A549 treated with ZK216348 at 1 μM for 4 hours (cell line): ENCODE measurements at places on chromosomes 2 and 18. TPM values are rescaled to one million over a fixed set of nuclear protein-coding genes. Genes with fewer than 3 reads are reported as not detected.

The CCDC102B gene
- total RNA-seq: 0.38 to 0.92 TPM (median 0.52 TPM) in 4 of 5 replicates, not detected in the other

The DES gene
- total RNA-seq: 0.18 to 0.51 TPM (median 0.40 TPM) in 3 of 5 replicates, not detected in the others

The C2orf72 gene
- 5.3 to 8.1 TPM (median 6.5 TPM) in 5 replicates for total RNA-seq

The FOXD4L1 gene
- total RNA-seq: 0.25 to 0.50 TPM (median 0.28 TPM) in 5 replicates

The FAM124B gene
- not detected in 5 replicates for total RNA-seq

The COL5A2 gene
- total RNA-seq: 46.6 to 84.6 TPM (median 67.9 TPM) in 5 replicates

The GALNT5 gene
- total RNA-seq: 2.0 to 2.6 TPM (median 2.4 TPM) in 5 replicates

The RND3 gene
- 48.7 to 72.5 TPM (median 58.7 TPM) in 5 replicates for total RNA-seq

The ASPRV1 gene
- 0.10 to 0.41 TPM (median 0.32 TPM) in 4 of 5 replicates, not detected in the other for total RNA-seq

The EN1 gene
- total RNA-seq: 0.89 to 1.4 TPM (median 1.0 TPM) in 5 replicates

The ANKRD44 gene
- total RNA-seq: 1.2 to 3.3 TPM (median 1.8 TPM) in 5 replicates

The KYNU gene
- total RNA-seq: 250 to 331 TPM (median 273 TPM) in 5 replicates

The TPO gene
- 0.13 to 0.29 TPM (median 0.13 TPM) in 3 of 5 replicates, not detected in the others for total RNA-seq

The FTCDNL1 gene
- total RNA-seq: 2.6 to 3.6 TPM (median 3.1 TPM) in 5 replicates

The ARHGEF33 gene
- 0.02 to 0.04 TPM in 2 of 5 replicates, not detected in the others for total RNA-seq

The ICA1L gene
- 1.2 to 2.5 TPM (median 1.6 TPM) in 5 replicates for total RNA-seq

The TRIB2 gene
- 0.09 to 0.65 TPM (median 0.33 TPM) in 5 replicates for total RNA-seq

The CRYGC gene
- not detected in 5 replicates for total RNA-seq

The UGT1A8 gene
- 0.23 TPM in 1 of 5 replicates, not detected in the others for total RNA-seq

The UGT1A9 gene
- 3.7 to 7.2 TPM (median 5.0 TPM) in 5 replicates for total RNA-seq

The NT5C1B gene
- not detected in 5 replicates for total RNA-seq

The NEURL3 gene
- total RNA-seq: 0.82 to 1.2 TPM (median 1.0 TPM) in 5 replicates

The ALPG gene
- total RNA-seq: 0.20 to 0.38 TPM (median 0.22 TPM) in 4 of 5 replicates, not detected in the other

The COX7A2L gene
- total RNA-seq: 139 to 191 TPM (median 150 TPM) in 5 replicates

The PGAP1 gene
- 1.1 to 3.3 TPM (median 2.5 TPM) in 5 replicates for total RNA-seq

The SLC4A5 gene
- total RNA-seq: 0.11 to 0.69 TPM (median 0.63 TPM) in 5 replicates
